ENCODE measurements at places on chromosomes 7 and 10.

- no peak for DNase-seq
Measured at GRCh38 chr7:34747176-34747781, 89.3 kb downstream of the NPSR1 start.

DNA sequence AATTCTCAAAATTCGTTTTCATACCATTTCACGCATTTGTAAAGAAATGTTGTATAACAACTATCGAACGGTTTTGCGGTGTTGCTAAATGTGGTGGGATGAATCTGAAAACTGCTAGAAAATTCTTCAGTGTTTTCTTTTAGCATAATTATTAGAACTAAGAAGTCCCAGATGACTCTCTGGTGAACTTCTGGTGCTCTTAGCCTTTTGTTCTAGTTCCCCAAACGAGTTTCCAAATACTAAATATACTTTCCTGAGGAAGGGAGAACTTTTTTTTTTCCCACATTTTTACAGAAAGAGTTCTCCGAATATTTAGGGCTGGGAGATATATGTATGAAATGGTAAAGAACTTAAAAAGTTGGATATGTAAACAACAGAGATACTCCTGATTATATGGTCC, 82.5 kb downstream of the ICA1 start:
- no peak for DNase-seq

- no peak for DNase-seq
Measured at GRCh38 chr10:44863344-44864047, 47.6 kb upstream of the TMEM72 start.

GRCh38 chr7:100080907-100081534, 502 bp downstream of the ZNF3 start:
- DNase-seq: no peak

- no peak for DNase-seq
Measured at GRCh38 chr10:118950997-118951637, 78.4 kb upstream of the NANOS1 start.

DNA sequence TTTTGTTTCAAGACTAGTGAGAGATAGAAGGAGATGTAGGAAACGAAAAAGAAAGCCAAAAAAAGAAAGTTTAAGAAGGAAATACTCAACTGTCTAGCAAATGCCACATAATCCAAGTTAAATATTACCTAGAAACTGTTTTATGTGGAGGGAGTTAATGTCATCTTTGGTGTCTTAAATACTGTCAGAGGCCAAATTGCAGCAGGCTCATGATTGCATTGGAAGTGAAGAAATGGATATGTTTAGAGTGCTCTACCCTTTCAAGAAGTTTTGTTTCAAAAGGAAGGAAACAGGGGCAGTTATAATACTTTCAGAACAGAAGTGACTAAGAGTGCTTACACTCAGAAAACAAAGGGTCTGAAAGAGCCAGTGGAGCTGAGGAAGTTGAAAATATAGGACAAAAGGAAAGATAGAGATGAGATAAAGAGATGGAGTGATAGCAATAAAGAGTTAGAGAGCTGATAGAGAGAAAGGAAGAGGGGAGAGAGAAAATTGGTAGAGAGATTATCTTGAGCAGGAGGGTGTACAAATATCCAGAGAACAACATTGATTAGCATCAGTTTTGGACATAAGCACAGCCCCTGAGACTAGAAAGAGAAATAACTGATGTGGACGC, 28.0 kb upstream of the GNAI1 start:
- no peak for DNase-seq

DNA sequence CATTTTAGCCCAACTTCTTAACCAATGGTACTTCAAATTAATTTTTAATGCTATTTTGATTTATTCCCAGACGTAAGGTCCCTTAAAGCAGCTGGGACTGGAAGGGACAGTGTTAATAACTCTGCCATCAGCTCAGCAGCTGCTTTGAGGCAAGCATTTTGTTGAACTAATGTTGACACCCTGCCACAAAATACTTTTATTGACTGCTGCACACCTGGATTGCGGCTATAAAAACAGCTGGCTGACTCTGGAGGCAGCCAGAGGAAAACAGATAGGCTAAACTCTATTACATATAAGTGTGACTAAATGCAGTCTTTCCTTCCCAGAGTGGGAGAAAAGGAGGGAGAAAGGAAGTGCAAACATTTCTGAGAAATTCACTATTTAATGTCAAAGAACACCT, 77.6 kb downstream of the ETV1 start:
- DNase-seq: no peak

GRCh38 chr10:63665670-63666134, 144.5 kb downstream of the REEP3 start:
- no peak for DNase-seq

- DNase-seq: no peak
Measured at GRCh38 chr10:79127151-79127961, 58.6 kb downstream of the ZMIZ1 start.

- peak; percentile 68 for DNase-seq
Measured at GRCh38 chr10:104033401-104033930, 52.2 kb downstream of the COL17A1 start.
